ENCODE measurements at places on chromosomes 3 and 15.

DNA sequence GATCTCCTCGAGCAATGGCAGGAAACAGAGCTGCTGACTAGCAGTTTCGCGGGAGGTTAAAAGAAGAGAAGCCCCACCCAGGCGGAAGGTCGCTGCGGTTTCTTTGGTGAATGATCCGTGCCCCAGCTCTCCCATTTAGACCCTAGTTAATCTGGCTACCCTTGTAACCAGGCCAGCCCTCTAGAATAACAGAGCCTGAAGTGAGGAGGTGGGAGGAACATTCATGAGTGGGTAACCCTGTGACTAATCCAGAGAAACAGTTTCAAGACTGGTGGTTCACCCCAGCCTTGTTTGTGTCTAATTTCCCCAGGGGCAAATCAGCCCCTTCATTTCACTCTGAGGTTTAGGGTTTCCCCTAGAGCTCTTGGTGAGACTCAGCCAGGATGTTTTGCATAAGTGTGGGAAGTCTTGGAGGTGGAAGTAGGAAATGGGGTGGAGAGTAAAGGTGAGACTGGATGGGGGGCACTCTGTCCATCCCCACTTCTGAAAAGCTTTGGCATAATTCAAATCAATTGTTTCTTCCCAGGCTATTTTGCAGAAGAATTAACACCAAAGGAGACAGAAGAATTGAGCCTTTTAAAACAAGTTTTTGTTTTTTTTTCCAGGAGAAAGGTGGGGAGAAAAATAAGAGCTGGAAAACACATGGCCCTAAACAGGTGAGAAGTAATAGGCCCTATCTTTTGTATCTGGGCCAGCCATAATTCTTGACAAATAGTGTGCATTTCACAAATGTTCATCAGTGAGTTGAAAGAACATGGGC lies 303.1 kb downstream of the RPLP1 start:
- no peak for DNase-seq

- no peak for DNase-seq
Measured at GRCh38 chr3:189360291-189360690, 188.5 kb downstream of the TPRG1 start.

DNA sequence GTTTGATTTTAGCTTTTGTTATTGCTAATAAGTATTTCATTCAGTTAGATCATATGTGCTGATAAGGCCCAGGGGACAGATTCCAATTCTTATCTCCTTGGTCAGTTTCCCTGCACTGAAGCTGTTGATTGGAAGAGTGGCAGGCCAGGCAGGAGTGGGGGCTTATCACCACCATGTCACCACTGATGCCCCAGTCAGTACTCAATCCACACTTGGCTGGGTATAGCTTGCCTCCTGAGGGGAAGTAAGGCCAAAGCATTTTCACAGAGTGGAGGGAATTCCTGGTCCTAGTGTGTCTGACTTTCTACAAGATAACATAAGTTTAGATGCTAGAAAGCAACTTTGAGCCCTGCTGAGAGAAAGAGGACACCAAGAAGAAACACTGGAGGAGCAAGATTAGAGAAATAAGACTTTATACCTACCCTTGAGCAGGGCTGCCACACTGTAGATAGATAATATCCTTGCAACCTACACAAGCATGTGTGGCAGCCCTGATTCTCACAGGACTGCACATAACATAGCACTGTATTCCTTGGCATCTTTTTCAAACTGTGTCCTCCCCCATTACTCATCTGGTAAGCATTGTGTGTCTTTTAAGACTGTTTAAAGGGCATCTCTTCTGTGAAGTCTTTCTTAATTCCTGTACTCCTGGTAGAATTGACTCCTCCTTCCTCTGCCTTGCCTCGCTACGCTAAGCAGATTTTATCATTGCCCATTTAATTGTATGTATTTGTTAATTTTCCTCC lies 24.3 kb downstream of the OXNAD1 start:
- DNase-seq: no peak

DNA sequence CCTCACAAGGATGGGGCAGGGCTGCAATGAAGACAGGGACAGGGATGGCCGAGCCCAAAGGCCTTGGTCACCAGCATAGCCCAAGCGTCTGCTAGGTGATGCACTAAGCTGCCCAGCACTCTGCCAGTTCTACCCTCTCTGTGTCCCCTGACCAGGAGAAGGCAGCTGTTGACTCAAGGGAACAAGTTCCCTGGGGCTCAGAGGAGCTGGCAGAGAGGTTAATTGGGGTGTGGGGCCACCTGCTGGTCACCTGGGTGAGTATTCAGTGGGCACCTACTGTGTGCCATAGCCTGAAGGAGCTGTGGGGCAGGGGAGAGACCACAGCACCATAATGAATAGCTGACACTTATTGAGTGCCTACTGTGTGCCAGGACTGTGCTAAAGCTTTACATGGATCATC lies 22.0 kb upstream of the DOCK3 start:
- no peak for DNase-seq

DNA sequence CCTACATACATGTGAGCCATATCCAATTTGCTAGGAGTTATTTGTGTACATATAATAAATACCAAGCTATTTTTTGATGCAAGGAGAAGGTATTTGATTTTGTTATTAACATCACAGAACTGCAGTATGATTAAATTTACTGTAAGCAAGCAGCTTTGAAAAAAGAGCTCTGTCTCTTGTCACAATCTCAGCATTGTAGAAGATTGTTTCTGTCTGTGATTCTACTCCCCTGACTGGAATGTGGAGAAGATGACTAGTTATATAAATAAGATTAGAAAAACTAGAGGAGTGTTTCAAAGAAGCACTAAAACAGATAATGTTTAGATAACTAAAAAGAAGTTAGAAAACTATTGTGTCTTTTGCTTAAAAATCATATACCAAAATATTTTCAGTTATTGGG lies 17.1 kb upstream of the DCBLD2 start:
- no peak for DNase-seq

GRCh38 chr3:39346785-39347585 lies 17.5 kb downstream of the CCR8 start:
- DNase-seq: no peak

DNA sequence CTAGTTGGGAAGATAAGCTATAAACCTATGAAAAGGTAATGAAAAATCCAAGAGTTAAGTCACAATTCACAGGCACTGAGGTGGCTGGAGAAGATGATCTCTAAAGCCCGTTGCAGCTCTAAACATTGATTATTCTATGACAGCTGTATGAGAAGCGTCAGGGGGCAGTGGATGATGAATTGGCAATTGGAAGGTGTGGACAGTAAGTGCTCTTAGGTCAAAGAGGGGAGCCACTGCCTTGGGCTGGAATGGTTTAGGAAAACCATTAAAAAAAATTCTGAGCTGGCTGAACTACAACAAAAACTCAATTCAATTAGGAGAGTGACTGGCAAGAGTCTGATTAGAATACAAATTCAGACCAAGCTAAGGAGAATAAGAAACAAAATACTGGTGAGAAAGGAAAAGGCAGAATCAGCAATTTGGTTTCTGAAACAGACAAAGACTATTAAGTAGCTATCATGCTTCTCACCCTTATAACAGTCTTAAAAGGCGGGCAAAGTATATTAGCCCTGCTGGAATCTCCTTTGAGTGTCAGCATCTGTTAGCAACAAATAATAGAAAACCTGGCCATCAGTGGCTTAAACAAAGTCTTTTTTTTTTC lies 8.8 kb upstream of the NMD3 start:
- DNase-seq: no peak

GRCh38 chr3:59432665-59433064 lies 382.8 kb upstream of the CFAP20DC start:
- no peak for DNase-seq

- DNase-seq: no peak
Measured at GRCh38 chr3:32831791-32832190, 14.0 kb downstream of the TRIM71 start.

GRCh38 chr15:94269954-94270353 lies 38.6 kb downstream of the MCTP2 start:
- DNase-seq: no peak

DNA sequence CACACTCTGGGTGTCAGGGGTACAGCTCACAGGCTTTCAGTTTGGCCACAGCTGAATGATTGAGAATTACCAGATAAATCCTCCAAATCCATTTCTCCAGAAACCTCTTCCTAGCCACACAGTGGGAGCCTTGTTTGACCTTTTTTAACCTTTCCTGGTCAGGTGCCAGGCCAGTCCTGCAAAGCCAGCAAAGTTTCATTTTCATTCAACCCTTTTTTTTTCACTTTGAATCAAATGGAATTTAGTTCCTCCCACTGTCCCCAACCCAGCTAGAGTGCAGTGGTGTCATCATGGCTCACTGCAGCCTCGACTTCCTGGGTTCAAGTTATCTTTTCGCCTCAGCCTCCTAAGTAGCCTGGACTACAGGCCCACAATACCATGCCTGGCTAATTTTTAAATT lies 67.8 kb downstream of the NSUN3 start:
- no peak for DNase-seq

GRCh38 chr15:77112838-77113504 lies 42.1 kb upstream of the TSPAN3 start:
- no peak for DNase-seq

DNA sequence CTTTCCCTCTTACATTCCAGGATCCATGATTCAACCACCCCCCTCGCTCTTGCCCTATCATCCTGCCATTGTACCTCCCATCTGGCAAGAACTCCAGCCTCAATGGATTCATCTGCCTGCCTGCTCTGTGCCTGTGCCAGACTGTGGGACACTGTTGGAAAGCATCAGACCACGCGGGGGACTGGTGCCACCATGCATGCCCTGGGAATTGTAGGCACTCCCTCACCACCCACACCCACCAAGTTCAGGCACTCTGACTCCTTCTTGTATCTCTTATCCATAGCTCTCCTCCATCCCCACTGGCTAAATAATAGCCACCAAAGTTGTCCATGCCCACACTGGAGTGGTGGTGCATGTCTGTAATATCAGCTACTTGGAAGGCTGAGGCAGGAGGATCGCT lies 143.8 kb downstream of the TPRA1 start:
- no peak for DNase-seq

DNA sequence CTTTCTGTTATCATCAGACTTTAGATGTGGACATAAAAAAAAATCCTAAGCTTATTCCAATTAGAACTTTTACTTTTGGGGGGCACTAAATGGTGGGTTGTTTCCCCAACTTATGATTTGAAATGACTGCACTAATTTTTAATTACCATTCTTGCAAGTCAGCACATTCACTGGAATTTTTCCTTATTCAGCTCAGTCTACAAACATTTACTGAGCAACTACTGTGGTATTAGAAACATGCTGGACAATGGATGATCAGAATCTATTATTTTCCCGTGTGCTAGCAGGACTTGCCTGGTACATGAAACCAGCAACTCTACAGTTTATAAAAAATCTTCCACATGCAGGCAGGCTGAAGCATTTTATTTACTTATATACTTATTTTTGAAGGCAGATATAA lies 273.6 kb downstream of the FOXP1 start:
- no peak for DNase-seq

DNA sequence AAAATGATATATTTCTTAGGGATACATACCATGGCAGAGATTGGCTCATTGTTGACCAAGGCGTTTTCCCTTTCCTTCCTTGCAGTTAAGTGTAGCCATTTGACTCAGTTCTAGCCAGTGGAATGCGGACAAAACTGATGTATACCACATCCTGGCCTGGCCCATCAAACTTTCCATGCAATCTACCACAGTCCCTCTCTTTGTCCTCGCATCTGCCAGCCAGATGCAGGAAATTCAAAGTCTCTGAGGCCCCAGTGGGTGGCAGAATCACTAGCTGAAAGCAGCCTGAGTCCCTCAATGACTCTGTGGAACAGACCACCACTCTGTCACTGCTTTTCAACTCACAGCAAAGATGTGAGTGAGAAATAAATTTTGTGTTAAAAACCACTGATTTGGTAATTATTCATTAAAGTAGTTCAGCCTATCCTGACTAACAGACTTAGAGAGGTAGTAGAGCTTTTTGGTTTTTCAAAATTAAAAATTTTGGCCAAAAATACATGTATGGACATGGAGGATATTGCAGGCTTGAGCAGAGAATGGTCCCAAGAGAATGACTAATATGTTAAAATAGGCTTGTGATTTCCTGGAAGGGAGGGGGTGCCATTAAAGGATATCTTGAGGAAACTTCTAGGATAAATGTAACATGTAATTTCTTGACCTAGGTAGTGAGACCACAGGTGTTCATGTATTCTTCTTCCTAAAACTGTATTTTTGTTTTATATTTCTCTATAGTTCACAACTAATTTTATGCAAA lies 10.9 kb downstream of the LRRFIP2 start:
- DNase-seq: no peak

GRCh38 chr15:68984586-68984985 lies 29.9 kb upstream of the NOX5 start:
- DNase-seq: no peak

DNA sequence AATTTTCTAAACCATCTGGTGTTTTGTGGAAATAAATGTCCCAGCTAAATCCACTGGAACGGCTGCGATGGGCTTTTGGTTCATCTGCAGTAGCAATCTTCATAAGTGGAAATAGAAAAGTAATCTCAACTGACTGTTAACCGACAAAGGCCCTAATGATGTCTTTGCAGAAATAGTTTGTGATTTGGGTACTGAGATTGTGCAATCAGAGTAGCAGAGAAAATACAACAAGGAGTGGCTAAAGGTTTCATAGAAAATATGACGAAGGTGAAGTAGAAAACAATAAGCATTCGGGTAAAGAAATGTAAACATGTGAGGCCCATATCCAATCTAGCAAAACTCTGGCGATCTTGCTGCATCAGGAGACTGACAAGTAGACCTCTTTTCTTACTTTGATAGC lies 262.6 kb upstream of the MCTP2 start:
- DNase-seq: no peak

DNA sequence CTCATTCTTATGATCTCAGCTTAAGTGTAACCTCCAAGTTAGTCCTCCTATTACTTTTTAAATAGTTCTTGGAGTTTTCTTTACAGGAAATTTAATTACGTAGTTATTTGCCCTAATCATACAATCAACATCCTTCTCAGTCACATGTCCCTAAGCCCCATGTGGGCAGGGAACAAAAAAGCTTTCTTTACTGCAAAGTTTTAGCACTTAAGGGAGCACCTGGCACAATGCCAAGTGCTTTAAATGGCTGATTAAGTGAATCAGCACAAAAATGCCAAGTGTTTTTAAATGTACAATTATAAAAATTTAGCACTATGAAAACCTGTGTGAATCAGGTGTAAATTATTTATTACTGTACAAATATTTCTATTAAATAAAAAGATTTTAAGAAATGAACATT lies 445.3 kb downstream of the C3orf38 start:
- no peak for DNase-seq

- DNase-seq: no peak
Measured at GRCh38 chr3:175940881-175941280, 1081.7 kb downstream of the NAALADL2 start.

DNA sequence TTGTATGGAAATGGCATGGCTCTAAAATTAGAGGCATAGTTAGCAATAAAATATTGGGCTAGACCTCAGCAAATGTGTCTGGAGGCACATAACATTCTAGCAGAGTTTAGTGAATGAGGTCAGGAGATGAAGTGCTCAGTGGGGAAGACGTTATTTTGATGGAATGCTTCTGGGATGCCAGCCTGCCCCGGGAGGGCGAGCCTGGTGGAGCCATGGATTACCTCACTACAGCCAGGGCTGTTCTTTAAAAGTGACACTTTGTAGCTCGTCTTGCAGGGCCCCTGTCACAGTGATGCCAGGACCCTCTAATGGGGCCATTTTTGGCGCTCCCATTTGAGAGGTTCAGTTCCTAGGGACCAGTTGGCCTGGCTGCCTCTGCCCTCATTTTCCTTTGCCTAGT lies 48.5 kb downstream of the PXYLP1 start:
- DNase-seq: no peak

- no peak for DNase-seq
Measured at GRCh38 chr3:158663246-158663645, 9.2 kb downstream of the LXN start.

All from NCI-H187 (cell line).